ENCODE measurements at places on chromosomes 12 and 14.

- no peak for DNase-seq
Measured at GRCh38 chr14:57769863-57770523, 95.9 kb downstream of the SLC35F4 start.

- no peak for DNase-seq
Measured at GRCh38 chr12:5742258-5742657, 202.8 kb downstream of the ANO2 start.

DNA sequence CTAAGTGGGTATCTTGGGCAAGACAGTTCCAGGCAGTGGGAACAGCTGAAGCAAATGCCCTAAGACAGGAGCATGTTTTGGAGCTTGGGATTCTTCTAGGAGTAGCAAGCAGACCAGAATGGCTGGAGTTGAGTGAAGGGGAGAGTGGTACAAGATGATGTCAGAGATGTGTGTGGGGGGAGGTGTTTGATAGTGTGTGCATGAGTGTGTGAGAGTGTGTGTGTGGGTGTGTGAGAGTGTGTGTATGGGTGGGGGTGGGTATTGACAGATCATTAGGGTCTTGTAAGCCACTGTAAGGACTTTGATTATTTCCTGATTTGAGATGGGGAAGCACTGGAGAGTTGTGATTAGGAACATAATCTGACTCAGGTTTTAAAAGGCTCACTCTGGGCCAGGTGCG lies 78.4 kb downstream of the TTC8 start:
- no peak for DNase-seq

GRCh38 chr14:94054401-94054800 lies 26.6 kb downstream of the DDX24 start:
- DNase-seq = no peak

DNA sequence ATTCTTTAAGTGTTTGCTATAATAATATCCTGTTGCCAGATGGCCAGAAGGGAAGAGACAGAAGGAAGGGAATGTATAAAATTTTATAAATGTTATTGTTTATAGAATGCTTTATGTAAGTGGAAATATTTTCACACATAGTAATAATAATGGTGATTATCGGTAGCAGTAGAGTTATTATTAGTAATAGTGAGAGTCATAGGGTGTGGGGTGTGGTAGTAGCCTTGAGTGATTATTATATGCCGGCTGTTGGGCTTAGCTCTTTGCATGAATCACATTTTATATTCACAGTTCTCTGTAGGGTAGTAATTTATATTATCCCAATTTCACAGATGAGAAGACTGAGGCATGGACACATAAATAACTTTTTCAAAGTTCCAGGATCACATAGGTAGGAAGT lies 391.4 kb downstream of the C12orf75 start:
- no peak for DNase-seq

- no peak for DNase-seq
Measured at GRCh38 chr12:114311974-114312373, 94.0 kb downstream of the TBX5 start.

DNA sequence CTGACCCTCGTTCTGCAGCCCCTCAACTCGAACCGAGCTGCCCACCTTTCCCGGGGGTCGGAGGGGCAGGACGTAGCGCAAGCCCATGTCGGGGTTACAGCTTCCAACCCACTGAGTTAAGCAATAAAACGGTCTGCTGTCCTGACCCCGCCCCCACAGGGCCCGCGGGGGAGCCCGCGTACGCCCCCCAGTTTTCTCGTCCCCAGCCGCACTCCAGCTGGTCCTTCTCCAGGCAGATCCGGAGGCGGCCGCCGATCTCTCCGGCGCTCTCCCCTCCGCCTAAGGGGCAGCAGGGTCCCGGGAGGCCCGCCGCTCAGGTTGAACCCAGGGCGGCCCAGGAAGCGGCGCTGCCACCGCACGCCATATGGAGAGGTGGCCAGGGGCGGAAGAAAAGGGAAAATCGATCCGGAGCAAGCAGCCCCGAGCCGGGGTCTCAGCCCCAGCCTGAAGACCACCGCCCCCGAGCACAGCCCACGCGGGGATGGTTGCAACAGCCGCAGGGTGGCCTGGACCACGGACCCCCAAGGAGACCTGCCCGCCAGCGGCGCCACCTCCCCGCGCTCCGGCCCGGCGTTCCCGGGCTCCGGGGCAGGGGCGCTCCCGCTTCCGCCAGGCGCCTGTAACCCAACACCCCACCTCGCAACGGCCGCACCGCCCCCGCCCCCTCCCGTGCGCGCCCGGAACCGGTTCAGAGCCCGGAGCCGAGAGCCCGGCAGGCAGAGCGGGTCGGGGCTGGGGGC lies 760 bp downstream of the ACTN1 start:
- peak; percentile 41 for DNase-seq

DNA sequence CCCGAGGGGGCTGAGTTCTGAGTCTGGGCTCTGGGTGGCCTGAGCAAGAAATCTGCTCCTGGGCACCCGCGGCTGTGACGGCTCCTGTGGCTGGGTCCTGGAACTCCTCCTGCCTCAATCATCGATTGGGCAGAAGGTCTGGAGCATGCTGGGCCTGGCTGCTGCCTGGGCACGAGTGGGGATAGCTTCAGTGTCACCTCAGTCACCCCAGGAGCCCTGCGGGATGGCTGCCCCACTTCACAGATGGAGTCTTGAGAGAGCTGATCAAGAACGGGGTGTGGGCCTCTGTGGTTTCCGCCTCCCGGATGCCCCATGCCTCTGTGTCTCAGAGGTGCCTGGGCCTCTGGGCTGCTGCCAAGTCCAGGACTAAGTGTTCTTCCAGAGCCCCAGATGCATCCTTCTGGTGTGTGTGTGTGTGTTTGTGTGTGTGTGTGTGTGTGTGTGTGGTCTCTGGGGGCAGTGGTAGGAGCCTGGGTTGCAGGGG lies 185.6 kb upstream of the C14orf180 start:
- peak; percentile 35 for DNase-seq

DNA sequence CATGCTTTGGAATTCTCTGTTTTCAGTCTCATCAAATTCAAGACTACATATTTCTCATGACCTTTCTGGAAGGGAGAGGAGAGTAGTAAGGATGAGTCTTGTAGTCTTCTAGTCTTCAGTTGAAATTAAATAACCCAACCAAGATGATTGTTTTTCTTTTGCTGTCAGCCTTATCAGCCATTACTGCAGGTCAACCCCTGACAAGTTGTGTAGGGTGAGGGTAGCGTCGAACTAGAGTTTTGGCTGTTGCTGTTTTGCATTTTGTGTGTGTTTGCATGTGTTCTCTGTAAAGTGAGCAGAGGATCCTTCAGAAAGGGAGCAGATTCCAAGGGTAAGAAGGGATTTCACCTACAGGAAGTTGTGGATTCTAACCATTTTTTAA lies 28.4 kb downstream of the DIP2B start:
- no peak for DNase-seq

- no peak for DNase-seq
Measured at GRCh38 chr12:48899651-48900050, 25.6 kb downstream of the FKBP11 start.

DNA sequence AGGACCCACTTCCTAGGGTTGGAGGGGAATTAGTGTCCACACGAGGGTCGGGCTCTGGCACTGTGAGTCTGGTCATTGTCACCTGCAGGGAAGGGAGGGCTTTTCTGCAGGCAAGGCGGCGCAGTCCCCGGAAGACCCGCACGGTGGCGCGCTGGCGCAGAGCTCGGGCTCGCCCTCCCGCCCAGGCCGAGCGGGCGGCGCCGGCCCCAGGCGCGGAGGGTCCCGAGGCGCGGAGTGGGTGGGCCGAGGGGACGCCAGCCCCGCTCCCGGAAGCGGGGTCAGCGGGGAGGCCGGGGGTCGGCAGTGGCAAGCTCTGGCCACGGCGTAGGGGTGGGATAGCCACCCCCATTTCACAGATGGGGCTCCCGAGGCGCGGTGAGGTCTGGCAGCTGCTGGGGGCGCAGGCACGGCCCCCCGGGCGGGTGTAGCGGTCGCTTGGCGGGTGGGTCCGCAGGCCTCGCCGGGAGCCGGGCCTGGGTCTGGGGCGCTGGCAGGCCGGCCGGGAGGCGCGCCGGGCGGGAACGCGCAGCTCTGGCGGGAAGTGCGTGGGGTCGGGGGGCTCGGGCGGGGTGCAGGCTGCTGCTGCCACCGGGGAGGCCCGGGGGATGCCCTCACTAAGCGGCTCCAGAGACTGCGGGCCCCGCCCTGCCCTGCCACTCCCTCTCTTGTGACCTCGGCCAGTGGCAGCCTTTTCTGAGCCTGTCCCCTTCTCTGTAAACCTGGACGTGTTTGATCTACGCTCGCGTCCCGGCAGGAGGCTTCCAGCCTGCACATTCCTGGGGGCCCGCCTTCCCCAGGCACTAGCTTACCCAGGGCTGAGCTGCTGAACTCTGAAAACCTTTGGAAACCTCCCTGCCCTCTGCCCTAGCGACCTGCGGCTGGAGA lies 46.1 kb downstream of the CYP46A1 start:
- peak; percentile 74 for DNase-seq

DNA sequence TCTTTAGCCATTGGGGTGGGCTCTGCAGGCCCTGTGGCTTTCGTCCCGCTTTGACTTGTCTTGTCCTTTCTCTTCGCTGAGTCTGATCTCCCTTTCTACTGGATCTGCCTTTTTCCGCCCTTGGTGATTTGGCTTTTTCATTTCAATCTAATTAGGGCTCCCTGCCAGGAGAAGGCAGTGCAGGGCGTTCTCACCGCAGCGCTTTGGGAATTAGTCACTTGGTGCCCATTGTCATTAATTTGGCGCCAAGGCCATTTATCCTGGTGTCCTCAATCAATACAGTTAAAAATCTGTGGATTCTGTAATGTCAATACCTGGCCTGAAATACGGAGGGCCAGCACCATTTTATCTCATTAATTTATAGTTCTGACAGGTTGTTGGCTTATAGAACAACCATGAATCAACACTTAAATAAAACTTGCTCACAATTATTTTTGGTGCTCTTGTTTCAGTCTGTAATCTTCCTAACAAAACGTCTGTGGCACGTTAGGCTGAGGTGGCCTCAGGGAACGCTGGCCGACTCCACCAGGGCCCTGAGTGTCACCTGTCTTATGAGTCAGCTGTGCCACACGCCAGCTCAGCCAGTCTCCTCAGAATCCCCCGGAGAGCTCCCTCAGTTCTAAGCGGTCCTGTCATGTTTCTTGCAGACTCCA lies 115.7 kb downstream of the BEGAIN start:
- no peak for DNase-seq

- no peak for DNase-seq
Measured at GRCh38 chr12:30308010-30308717, 387.5 kb downstream of the IPO8 start.

GRCh38 chr12:45669792-45670191 lies 59.7 kb upstream of the ARID2 start:
- no peak for DNase-seq

DNA sequence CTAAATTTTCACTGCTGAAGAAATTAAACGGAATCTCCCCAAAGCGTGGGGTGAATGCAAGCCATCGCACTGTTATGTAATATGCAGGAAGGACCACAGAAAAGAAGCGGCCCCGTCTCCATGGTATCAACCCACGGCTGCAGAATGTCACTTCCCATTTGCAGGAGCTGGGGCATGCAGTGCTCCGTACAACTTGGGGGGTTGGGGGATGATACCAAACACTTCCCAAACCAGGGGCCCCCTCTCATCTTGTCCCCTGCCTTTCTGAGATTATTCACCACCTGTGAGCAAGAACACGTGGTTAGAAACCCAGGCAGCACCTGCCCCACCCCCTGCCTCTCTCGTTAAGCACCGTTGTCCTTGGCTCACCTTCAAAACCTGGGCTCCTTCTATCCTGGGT lies 505.1 kb upstream of the TMEM132C start:
- DNase-seq = no peak

DNA sequence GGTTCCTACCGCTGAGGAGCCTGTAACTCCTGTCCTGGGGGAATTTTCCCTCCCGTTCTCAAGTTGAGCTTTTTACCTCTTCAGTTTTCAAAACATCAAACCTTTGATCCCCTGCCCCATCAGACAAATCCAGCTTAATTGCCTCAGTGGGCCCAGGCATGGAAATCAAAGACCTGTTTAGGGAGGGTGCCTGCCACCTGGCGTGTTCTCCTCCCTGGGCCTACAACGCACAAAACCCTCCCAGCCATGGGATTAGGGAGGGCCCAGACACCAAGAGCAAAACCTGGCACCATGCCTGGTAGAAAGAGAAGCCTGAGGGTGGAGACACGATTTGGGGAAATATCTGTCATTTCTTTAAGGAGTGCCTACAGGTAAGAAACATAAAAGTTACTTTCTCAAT lies 672.9 kb downstream of the BCL11B start:
- DNase-seq = no peak

GRCh38 chr14:76782885-76783566 lies 21.8 kb downstream of the VASH1 start:
- no peak for DNase-seq

DNA sequence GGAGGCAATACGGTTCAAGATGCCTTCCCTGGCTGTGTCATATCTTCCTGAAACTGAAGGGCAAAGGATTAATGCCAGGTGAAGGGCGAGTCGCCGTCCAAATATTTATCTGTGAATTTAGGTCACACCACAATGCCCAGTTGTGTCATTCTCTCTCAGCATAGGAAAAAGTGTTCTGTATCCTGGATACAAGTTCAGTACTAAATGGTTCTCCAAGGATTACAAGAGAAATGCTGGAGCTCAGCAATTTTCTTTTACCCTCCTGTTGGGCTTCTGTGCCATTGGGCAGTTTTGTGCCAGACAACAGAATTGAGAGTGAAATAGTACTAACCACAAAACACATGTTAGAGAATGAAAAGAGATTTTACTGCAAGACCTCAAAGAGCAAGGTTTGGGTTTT lies 493.9 kb downstream of the EGLN3 start:
- DNase-seq = no peak

GRCh38 chr12:47194501-47194900 lies 114.7 kb upstream of the AMIGO2 start:
- DNase-seq = no peak

DNA sequence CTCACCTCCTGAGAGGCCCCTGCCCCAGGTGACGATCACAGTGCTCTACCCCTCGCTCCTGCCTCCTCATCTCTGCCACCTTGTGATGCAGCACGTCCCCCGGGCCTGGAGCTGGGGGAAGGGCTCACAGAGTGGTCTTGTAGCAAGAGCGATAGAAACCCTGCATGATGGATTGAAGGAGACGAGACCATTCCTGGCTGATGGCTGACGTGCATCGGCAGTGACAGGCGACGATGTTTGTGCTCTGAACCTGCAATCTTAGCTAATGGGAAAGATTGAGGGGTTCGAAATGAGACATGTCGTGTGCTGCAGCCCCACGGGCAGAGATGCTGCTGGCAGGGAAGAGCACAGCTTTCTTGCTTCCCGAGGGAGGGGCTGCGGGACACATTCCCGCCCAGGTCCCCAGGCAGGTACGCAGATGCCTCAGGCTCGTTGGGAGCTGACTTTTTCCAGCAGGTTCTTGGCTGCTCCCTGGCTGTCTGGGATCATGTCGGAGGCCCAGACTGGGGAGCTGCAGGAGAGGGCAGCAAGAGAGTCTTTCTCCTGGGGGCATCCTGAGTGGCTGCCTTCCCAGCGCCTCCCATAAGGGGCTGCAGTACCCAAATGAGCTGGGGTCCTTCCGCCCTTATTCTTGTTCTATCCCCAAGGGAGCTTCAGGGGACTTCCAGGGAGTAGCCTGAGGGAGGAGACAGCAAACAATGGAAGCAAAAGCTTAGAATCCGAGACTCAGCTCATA lies 38.7 kb upstream of the GPATCH2L start:
- no peak for DNase-seq

GRCh38 chr14:50531595-50532501 lies 521 bp downstream of the MAP4K5 start:
- DNase-seq = peak; percentile 32

DNA sequence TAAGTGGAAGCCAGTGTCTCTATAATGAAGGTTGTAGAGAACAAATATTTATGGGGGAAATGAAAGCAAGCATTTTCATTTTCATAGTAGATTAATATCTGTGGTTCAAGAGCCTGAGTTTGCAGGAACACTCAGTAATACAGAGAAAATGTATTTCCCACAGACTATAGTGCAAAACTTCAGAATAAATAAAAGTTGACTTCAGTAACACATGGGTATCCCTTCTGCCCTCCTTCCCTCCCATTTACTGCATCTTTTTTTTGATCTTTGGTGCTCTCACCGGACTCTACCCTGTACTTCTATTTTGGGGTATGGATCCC lies 75.3 kb upstream of the AMN1 start:
- DNase-seq = no peak
